ENCODE measurements at places on chromosomes 6 and 20.

- DNase-seq: no peak
Measured at GRCh38 chr6:101777646-101778045, 384.1 kb downstream of the GRIK2 start.

DNA sequence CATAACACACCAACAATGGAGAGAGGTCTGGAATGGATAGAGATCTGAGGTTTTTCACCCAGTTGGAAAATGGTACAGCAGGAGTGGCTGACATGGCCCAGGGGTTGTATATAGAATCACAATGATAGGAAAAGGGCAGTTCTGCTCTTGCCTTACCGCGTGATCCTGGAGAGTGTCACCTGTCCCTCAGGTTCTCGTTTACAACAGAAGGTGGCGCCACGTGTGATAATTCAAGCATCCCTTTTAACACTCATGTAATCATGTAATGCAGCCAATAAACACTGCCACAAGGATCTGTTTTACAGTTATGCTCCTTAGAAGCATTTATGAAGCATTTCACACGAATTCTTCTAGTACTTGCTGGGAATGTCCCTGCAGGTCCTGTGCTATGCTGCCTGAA, 12.9 kb upstream of the WFDC2 start:
- DNase-seq: no peak

DNA sequence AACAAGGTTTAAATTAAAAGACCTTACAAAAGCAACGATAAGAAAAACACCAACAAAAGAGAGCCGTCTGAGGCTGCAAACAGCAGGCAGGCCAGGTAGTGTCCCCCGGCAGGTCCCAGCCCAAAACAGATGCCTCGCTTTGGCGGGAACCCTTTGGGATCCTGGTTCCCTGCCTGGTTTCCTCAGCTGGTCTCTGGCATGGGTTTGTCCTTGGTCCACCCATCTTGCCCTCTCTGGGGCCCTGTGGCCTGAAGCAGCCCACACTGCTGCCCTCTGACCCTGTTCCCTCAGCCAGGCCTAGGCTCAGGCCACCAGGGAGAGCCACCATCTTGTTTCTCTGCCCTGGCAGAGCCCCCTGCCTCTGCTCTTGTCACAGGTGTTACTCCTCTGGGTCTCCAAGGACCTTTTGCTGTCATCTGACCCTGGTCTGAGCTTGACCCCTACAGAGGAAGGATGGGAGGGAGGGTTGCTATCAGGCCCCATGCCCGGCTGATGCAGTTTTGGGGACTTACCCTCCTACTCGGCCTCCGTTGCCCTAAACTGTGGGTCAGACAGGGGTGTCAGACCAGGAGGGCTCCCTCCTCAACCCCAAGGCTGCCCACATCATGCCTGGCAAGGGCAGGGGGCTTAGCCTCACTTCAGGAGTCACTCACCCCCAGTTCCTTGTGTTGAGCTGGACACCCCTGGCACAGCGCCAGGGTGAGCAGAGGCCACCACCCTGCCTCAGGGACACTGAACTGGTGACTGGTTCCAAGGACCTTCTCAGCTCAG, 30.6 kb upstream of the GRM4 start:
- no peak for DNase-seq

DNA sequence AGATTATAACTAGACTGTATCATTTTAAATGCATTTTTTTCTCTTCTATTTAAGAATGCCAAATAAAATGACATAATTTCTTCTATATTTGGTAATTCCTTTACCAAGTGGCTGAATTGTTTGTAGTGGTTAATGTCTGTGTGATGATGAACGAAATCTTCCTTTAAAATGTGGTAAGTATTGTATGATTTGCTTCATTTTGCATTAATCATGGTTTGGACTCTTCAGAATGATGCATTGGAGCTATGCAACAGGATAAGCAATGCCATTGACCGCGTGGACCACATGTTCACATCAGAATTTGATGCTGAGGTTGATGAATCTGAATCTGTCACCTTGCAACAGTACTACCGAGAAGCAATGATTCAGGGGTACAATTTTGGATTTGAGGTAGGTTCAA, 99.6 kb downstream of the MAP3K4 start:
- no peak for DNase-seq

- DNase-seq: no peak
Measured at GRCh38 chr6:42446996-42447395, 4.7 kb downstream of the TRERF1 start.

DNA sequence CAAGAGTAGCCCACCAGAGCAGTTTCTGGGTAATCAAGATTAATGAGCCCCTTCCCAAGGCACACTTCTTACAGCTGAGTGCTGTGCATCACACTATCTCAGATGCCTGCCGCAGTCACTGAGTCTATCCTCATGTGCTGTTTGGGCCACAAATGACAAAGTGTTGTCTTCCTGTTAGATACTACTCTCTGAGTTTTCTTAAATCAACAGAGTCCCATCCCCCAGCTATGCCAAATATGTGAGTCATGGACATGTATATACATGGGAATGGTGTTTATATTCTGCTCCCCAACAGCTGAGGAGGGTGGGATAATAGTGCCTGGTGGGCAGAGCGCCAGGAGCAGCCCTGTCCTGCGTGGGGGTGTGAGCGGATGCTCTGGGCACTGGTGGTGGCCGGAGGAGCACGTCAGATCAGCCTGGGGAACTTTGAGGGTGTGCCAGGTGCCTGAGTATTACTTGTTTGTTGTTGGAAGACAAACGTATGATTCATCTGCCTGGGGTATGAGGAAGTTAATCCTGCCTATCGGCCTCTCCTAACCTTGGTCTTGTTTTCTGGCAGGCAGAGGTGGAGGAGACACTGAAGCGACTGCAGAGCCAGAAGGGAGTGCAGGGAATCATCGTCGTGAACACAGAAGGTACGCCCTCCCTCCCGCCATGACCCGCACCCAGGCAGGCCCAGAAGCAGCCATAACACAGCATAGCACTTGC, 9.6 kb downstream of the DYNLRB1 start:
- no peak for DNase-seq

DNA sequence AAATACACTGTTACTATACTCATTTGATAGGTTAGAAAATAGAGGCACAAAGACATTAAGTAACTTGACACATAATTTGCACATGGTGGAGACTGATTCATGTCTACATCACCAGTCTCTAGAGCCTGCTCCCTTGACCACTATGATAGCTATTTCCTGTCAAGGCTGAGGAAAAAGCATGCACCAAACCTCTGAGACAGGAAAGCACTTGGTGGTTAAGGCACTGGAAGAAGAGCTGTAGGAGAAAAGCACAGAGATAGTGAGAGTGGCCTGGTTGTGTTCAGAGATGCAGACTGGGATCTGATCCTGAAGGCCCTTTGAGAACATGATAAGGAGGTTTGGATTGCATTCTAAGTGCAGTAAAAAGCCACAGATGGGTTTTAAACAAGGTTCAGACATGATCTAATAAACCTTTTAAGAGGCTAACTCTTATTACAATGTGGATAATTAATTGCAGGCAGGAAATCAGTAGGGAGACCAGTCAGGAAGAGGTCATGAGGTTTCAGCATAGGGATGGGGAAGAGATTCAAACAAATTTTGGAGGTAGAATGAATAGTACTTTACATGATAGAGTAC, 168.9 kb downstream of the PHF3 start:
- DNase-seq: no peak

- no peak for DNase-seq
Measured at GRCh38 chr20:4084721-4085120, 69.4 kb upstream of the RNF24 start.

- no peak for DNase-seq
Measured at GRCh38 chr6:44074813-44075646, 52.2 kb downstream of the MRPL14 start.

DNA sequence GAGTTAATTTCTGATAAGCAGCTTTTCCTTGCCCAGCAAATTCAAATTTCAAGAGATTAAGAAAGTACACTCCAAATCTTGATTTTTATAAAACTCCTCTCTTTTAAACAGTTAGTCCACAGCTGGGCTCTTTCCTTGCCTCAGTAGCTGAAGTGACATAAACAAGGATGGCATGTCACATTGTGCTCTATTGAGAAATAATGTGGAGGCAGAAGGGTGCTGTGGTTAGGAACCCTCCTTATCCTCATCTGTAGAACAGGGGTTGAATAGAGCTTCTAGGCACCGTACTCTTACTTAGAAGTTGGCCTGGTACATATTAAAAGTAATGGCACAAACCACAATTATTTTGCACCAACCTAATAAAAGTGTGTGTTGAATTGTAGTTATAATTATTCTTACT, 70.3 kb downstream of the RSPO3 start:
- no peak for DNase-seq

DNA sequence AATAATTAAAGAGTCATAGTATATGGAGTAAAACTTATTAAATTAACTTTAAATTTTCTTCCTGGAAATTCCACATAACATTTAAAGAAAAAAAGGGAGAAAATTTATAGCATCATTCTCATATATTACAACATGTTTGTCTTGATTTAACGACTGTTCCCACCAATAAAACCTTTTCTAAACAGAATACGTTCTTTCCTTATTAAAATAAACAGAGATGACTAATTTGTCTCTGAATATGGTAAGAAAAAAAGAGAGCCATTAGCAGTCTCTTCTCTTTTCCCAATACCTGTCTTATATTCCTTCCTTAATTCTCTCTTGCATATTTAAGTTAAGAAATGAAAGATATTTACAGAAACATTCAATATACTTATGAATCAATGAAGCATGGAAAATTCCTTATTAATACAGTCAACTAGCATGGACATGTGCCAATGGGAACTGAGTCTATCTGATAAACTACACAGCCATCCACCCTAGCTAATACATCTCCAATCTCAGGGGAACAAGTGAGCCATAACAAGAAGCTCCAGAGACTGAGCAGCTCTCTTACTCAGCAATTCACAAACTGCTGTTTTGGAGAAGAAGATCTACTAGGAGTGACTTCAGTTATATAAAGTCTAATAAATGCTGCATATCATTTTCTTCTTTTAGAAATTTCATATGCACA, 347.1 kb upstream of the MANEA start:
- DNase-seq: no peak

DNA sequence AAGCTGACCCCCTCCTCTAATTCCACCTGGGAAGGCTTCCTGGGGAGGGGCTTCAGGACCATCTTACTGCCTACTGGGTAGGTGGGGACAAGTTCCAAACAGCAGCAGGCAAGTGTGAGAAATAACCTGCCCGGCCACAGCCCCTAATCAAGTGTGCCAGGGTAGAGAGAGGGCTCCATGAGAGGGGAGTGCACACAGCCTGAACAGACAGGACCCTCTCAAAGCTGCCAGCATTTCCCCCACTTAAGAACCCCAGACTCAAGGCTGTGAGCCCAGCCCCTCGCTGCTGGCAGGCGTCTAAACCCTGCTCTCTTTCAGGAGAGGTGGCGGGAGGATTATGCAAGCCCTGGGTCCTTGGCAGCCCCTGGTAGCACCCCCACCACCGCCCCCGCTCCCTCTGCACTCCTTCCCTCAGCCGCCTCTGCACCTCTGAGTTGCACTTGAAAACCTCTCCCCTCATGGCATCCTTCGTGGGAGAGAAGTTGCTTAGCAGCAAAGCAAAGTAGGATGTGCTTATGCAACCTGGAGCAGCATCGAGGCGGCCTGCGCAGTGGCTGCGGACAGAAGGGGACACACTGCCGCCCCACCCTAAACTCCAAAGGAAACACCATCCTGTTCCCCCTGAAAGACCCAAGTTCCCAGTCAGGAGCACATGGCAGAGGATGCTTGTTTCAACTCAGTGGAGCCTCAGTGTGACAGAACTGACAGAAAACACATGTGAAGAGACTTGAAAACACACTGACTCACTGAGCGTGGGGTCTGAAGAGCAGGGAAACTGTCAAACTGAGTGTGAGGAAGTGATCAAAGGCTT, 10.5 kb downstream of the DDRGK1 start:
- no peak for DNase-seq

- no peak for DNase-seq
Measured at GRCh38 chr6:109105681-109106080, 10.4 kb downstream of the CEP57L1 start.

GRCh38 chr6:55941702-55942101, 66.3 kb upstream of the BMP5 start:
- DNase-seq: no peak
